ENCODE measurements at places on chromosomes 11 and 22. TPM values are rescaled to one million over a fixed set of nuclear protein-coding genes. Genes with fewer than 3 reads are reported as not detected.
A peak's percentile ranks its signal among the peaks of the same experiment; 100 is the strongest.

- H3K27me3 ChIP-seq, result no peaks in the 10 kb centered on the region
- no peak for DNase-seq
- H3K27ac ChIP-seq, result no peak overlapping the region
- H3K4me3 ChIP-seq, result no peak overlapping the region
These were observed 37.6 kb downstream of the RIBC2 start for GRCh38 chr22:45450921-45451651.

DNA sequence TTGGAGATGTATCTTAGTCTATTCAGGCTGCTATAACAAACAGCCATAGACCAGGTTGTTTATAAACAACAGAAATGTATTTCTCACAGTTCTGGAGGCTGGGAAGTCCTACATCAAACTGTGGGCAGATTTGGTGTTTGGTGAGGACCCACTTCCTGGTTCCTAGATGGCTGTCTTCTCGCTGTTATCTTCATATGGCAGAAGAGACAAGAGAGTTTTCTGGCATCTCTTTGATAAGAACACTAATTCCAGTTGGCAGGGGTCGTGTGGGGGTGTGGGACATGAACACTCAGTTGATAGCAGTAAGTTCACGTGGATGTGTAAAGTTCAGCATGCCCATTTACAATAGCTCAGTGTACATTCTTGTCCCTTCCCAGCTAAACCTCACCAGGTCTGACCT lies 41.3 kb upstream of the HMGXB4 start:
- H3K36me3 ChIP-seq, result no peaks in the 10 kb centered on the region
- no peaks in the 10 kb centered on the region for H3K4me1 ChIP-seq
- H3K27me3 ChIP-seq, result peaks cover 1% of the 10 kb centered on the region
- no peak for DNase-seq
- H3K4me3 ChIP-seq, result no peak overlapping the region

GRCh38 chr11:65736810-65737209 lies 16.2 kb upstream of the RNASEH2C start:
- peaks cover 31% of the 10 kb centered on the region for H3K27me3 ChIP-seq
- no peak for DNase-seq
- no peak overlapping the region for H3K4me3 ChIP-seq
- H3K36me3 ChIP-seq, result no peaks in the 10 kb centered on the region

GRCh38 chr11:74871037-74871436 lies 77.9 kb downstream of the XRRA1 start:
- peaks cover 67% of the 10 kb centered on the region for H3K36me3 ChIP-seq
- no peak for DNase-seq
- H3K4me3 ChIP-seq, result no peak overlapping the region

FGF4 gene
- total RNA-seq, result not detected

GRCh38 chr11:131138731-131139130 lies 222.5 kb upstream of the SNX19 start:
- H3K27ac ChIP-seq, result no peak overlapping the region
- H3K27me3 ChIP-seq, result no peaks in the 10 kb centered on the region
- H3K4me1 ChIP-seq, result peaks cover 4% of the 10 kb centered on the region
- DNase-seq, result no peak

DNA sequence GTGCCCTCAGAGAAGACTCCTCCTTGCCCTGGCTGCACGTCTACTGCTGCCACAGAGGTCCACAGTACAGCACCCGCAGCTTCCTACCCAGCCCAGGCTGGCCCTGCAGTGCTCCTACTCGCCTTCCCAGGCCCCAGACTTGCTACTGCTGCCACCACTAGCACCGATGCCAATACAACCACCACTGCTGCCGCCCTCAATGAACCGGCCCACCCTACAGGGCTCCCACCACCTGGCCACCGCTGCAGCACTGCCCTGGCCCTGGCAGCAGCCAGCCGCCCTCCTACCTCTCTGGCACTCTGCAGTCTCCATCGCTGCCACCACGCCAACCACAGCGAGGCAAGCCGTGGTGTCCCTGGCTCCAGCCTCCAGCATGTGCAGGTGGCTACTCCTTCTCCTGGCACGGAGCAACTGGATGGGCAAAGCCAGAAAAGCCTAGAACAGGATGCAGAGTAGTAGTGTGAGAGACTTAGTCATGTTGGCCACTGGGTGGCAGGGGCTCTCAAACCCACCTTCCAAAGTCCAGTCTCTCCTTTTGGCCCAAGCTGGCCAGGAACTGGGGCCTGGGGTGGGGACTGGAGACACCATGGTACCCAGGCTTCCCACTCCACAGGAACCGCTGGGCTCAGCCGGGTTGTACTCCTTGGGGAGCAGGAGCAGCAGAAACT lies 39.4 kb downstream of the C22orf42 start:
- no peak for DNase-seq
- H3K36me3 ChIP-seq, result no peaks in the 10 kb centered on the region
- peaks cover 5% of the 10 kb centered on the region for H3K27me3 ChIP-seq
- H3K4me1 ChIP-seq, result no peaks in the 10 kb centered on the region
- no peak overlapping the region for H3K27ac ChIP-seq

DNA sequence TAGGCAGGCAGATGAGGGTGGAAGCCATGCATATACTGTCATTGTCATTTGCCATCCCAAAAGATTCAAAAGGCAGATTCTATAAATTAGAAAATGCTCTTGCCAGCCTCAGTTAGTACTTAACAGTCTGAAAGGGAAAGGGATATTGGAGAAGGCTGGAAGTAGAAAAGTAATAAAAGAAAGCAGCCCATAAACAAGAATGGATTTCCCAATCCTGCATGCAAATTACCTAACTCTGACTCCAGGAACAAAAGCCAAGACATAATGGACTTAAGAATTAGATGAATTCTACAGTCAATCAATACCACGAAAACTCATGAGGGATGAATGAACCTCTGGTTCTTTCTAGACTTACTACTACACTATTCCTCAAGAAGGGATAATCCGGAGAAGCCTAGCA lies 5.9 kb downstream of the PAK1 start:
- H3K4me3 ChIP-seq, result no peak overlapping the region
- peaks cover 22% of the 10 kb centered on the region for H3K4me1 ChIP-seq
- no peak overlapping the region for H3K27ac ChIP-seq
- H3K36me3 ChIP-seq, result no peaks in the 10 kb centered on the region

- no peaks in the 10 kb centered on the region for H3K36me3 ChIP-seq
- no peak for DNase-seq
- no peak overlapping the region for H3K4me3 ChIP-seq
- H3K27me3 ChIP-seq, result no peaks in the 10 kb centered on the region
- H3K27ac ChIP-seq, result no peak overlapping the region
- H3K4me1 ChIP-seq, result no peaks in the 10 kb centered on the region
These were observed 258.2 kb downstream of the BRD1 start for GRCh38 chr22:49569286-49570031.

DNA sequence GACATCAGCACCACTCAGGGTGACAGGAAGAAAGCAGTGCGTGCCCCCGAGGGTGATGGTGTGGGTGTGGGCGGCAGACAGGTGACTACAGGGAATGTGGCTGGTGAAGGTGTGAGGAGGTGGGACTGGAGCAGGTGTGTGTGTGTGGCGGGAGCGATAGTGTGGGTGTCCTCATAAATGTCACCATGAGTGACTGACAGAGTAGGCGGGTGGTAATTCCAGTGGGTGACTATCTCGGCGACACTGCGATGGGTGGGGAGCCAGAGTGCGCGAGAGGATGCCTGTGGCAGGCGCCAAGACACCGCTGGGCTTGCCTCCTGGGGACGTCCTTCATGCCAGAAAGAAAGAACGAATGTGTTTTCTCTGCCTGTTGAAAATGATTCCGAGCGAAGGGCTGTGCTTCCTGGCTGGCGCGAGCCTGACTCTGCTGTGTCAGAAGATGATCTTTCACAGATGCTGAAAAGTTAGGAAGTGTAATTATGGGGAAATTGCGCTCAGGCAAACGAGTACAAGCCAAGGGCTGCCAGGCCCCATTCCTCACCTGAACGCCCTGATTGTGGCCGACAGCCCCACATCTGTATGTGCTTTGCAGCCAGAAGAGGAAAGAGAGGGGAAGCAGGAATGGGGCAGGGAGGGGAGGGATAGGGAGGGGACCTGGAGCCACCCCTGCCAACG lies 98.8 kb upstream of the CD82 start:
- H3K4me3 ChIP-seq, result no peak overlapping the region
- H3K4me1 ChIP-seq, result no peaks in the 10 kb centered on the region
- H3K27ac ChIP-seq, result no peak overlapping the region
- DNase-seq, result no peak

CSF2RB gene
- total RNA-seq, result 11.7 TPM

GRCh38 chr11:68528630-68529029 lies 68.1 kb downstream of the PPP6R3 start:
- H3K4me1 ChIP-seq, result peaks cover 73% of the 10 kb centered on the region
- peak; percentile 8 for DNase-seq
- H3K4me3 ChIP-seq, result no peak overlapping the region
- peaks cover 52% of the 10 kb centered on the region for H3K36me3 ChIP-seq

GRCh38 chr22:20600137-20600673 lies 92.8 kb downstream of the MED15 start:
- no peaks in the 10 kb centered on the region for H3K27me3 ChIP-seq
- no peaks in the 10 kb centered on the region for H3K4me1 ChIP-seq
- H3K4me3 ChIP-seq, result no peak overlapping the region
- no peak for DNase-seq

DNA sequence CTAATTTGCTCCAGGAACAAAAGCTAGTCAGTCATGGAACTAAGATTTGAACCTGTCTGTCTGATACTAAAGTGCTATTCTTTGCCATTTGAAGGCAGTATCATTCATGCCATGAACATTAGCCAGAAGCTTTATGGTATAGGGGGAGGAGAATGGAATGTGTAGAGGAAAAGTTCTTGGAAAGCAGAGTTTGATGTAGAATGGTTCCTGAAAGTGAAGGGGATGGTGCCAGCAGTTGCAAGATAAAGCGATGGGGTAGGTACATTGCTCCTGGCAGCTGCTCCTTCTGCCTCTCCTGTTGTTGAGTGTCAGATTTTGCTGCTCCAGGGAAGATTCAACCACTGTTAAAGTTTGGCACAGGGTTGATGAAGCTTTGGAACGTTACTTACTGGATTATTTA lies 53.4 kb downstream of the ARHGAP42 start:
- no peaks in the 10 kb centered on the region for H3K36me3 ChIP-seq
- no peak for DNase-seq
- no peak overlapping the region for H3K4me3 ChIP-seq
- H3K4me1 ChIP-seq, result no peaks in the 10 kb centered on the region

INS gene
- total RNA-seq, result not detected

DNA sequence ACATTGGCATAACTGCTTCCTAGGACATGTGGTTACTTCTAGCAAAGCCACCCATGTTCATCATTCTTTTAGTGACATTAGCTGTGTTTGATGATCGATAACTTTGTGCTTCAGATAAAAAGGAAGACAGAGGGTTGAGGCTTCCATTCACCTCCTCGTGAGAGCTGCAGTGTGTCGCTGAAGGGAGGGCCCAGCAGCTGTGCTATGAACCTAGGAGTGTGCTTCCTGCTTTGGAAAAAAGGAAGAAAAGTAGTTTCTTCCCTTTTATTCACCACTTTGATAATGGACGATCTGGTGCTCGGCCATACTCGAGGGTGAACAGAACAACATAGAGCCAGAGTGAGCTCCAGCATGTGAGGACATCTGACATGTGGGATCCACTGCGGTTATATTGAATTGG lies 6.1 kb upstream of the RFPL2 start:
- H3K27ac ChIP-seq, result no peak overlapping the region
- DNase-seq, result no peak
- H3K27me3 ChIP-seq, result peaks cover 15% of the 10 kb centered on the region
- H3K36me3 ChIP-seq, result no peaks in the 10 kb centered on the region

UQCC3 gene
- total RNA-seq, result 8.9 TPM

- H3K27me3 ChIP-seq, result no peaks in the 10 kb centered on the region
- no peak for DNase-seq
- peaks cover 16% of the 10 kb centered on the region for H3K4me1 ChIP-seq
- H3K27ac ChIP-seq, result no peak overlapping the region
- no peak overlapping the region for H3K4me3 ChIP-seq
These were observed 4.4 kb downstream of the SLC2A11 start for GRCh38 chr22:23862103-23862502.

DNA sequence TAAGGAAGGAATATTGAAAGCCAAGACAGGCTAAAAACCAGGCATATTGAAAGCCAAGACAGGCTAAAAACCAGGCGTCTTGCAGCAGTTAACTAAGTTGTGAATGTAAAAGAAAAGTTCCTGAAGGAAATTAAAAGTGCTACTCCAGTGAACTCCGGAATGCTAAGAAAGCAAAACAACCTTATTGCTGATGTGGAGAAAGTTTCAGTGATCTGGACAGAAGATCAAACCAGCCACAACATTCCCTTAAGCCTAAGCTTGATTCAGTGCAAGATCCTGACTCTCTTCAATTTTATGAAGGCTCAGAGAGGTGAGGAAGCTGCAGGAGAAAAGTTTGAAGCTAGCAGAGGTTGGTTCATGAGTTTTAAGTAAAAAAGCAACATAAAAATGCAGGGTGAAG lies 51.4 kb downstream of the PACS1 start:
- no peaks in the 10 kb centered on the region for H3K27me3 ChIP-seq
- H3K4me3 ChIP-seq, result no peak overlapping the region
- peaks cover 65% of the 10 kb centered on the region for H3K4me1 ChIP-seq
- H3K27ac ChIP-seq, result no peak overlapping the region
- no peak for DNase-seq
- peaks cover 3% of the 10 kb centered on the region for H3K36me3 ChIP-seq

DNA sequence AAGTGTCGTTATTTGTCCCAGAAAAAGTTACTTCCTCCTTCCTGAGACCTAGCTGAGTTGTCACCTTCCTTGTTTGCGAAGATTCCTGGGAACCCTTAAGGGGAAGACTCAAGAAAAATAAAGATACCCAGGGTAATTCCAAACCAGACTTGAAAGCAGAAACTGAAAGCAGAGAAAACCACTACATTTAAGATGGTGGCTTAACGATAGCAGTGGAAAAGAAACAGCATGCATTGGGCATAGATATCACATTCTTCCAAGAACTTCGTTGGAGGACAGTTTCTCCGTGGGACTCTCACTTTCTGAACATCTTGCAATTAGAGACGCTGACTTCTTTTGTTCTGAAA lies 89.1 kb downstream of the FAM76B start:
- peak overlapping the region; percentile 73 for H3K4me3 ChIP-seq
- H3K27me3 ChIP-seq, result no peaks in the 10 kb centered on the region
- peaks cover 63% of the 10 kb centered on the region for H3K4me1 ChIP-seq
- H3K27ac ChIP-seq, result peak overlapping the region; percentile 95

PKP3 gene
- total RNA-seq, result not detected

GRCh38 chr11:12413141-12414052 lies 36.0 kb downstream of the PARVA start:
- DNase-seq, result no peak
- no peak overlapping the region for H3K27ac ChIP-seq
- no peaks in the 10 kb centered on the region for H3K4me1 ChIP-seq
- H3K4me3 ChIP-seq, result no peak overlapping the region
- no peaks in the 10 kb centered on the region for H3K36me3 ChIP-seq

OR52K1 gene
- total RNA-seq, result not detected

DNA sequence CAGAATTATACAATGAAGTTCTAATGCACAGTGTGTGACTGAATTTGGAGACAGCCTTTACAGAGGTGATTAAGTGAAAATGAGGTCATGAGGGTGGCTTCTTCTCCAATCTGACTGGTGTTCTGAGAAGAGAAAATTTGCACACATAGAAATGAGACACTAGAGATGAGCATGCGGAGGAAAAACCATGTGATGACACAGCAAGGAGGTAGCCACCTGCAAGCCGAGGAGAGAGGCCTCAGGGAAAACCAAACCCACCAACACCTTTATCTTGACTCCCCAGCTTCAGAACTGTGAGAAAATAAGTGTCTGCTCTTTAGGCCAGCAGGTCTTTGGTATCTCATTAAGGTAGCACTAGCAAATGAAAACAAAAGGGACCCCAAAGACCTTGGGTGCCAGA lies 93.2 kb downstream of the GGTLC2 start:
- H3K4me3 ChIP-seq, result no peak overlapping the region
- DNase-seq, result no peak
- no peaks in the 10 kb centered on the region for H3K36me3 ChIP-seq
- peaks cover 19% of the 10 kb centered on the region for H3K27me3 ChIP-seq

CASP4 gene
- total RNA-seq, result 34.0 TPM
